ENCODE measurements at places on chromosomes 1 and 21. TPM values are rescaled to one million over a fixed set of nuclear protein-coding genes. Genes with fewer than 3 reads are reported as not detected.

DNA sequence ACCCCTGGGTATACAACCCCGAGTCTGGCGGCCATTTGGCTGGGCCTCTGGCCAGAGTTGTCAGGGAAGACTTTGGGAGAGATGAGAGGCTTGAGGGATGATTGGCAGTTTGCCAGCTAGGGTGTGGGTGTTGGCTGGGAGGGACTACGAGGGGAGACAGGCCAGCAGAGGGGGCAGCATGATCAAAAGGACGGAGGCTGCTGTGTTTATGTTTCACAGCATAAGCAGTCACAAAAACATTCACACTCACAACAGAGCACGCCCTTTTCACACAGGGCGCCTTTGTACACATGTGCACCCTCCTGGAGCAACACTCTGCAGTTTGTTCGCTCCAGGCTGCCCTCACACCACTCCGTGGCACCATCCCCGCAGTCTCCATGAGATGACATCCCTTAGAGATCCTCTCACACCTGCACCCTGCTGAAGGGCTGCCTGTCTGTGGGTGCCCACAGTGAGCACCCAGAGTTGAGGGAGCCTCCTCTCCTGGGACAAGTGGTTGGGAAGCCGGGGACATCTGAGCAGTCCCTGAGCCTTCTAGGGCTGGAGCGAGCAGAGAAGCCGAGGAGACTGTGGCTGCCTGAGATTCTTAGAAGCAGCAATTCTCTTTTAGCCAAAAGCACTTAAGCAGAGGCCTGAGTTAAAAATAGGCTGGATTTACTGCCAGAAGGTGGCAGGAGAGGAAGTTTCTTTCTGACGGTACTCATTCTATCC lies 15.4 kb downstream of the EFNA3 start:
- DNase-seq, result no peak
- peak overlapping the region; percentile 3 for H3K27ac ChIP-seq
- peaks cover 20% of the 10 kb centered on the region for H3K4me1 ChIP-seq
- no peaks in the 10 kb centered on the region for H3K27me3 ChIP-seq
- H3K36me3 ChIP-seq, result no peaks in the 10 kb centered on the region

CCDC17 gene
- 3.2 TPM for total RNA-seq

DNA sequence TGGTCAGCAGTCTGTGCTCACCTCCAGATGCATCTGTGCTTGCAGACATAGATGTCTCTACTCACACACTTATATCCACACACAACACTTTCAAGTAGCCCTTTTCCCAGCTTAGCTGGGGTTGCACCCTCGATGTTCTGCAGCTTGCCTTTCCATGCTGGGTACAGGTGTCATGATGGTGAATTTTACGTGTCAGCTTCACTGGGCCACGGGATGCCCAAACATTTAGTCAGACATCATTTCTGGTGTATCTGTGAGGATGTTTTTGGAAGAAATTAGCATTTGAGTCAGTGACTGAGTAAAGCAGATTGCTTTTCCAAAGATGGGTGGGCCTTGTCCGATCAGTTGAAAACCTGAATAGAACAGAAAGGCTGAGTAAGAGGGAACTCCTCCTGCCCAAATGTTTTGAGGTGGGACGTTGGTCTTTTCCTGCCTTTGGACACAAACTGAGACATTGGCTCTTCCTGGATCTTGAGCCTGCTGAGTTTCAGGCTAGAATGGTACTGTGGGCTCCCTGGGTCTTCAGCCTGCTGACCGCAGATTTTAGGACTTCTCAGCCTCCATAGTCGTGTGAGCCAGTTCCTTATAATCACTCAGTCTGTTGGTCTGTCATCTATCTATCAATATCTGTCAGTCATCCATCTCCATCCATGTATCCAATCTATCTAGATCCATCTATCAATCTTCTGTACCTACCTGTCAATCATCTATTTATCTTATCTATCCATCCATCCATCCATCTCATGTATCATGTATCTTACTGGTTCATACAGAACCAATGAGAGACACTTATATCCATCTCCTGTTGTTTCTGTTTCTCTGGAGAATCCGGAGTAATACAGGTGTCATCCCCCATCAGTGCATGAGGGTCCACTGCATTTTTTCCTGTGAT lies 12.7 kb upstream of the OBSCN start:
- peak; percentile 14 for DNase-seq
- H3K27me3 ChIP-seq, result no peaks in the 10 kb centered on the region
- no peak overlapping the region for H3K27ac ChIP-seq
- no peak overlapping the region for H3K4me3 ChIP-seq
- no peaks in the 10 kb centered on the region for H3K4me1 ChIP-seq

DNA sequence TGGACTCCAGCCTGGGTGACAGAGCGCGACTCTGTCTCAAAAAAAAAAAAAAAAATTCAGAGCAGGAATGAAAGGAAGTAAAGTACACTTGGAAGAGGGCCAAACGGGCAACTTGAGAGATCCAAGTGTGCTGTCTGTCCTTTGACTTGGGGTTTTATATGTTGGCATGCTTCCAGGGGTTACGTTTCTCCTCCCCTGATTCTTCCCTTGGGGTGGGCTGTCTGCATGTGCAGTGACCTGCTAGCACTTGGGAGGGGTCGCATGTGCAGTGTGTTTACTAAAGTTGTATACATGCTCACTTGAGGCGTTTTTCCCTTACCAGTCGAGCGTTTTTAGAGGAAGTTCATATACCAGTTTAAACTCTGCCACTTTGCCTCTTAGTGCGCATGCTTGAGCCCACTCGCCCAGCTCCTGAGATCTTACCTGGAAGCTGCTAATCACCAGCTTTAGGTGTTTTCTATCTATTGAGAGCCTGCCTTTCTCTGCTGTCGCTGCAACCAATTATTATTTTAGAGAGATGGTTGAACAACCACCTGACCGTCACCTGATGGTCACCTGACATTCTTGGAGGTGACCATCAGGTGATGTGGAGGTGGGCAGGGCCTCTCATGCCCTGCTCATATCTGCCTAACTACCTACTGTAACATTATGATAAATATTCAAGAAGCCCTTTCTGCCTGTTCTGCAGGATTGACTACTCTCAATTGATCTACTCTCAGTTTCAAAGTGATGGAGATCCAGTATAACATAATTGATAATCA lies 140.1 kb downstream of the MACF1 start:
- DNase-seq, result no peak
- H3K4me1 ChIP-seq, result no peaks in the 10 kb centered on the region
- H3K4me3 ChIP-seq, result no peak overlapping the region
- no peaks in the 10 kb centered on the region for H3K27me3 ChIP-seq
- no peak overlapping the region for H3K27ac ChIP-seq

Data from suprapubic skin (tissue), 4 donors.